CD4-positive, alpha-beta T cell treated with Interleukin-17A for 1 hour (primary cell): ENCODE measurements at places on chromosomes 3 and 15.

DNA sequence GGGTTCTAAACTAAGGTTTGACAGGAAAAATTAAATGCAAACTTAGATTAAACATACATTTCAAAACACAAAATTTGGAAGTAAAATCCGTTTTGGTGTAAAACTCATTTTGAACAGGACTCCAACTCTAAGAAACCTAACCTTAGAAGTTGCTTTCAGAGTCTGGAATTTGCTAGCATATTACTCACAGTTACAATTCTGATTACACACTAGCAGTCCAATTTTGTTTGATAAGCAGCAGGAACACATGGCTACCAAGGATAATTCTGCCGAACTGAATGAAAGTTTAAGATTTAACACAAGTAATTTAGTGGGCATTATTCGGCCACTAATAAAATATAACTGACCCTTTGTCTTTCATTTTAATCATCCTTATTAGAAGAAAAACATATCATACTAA lies 49.6 kb downstream of the FRMD5 start:
- no peak for DNase-seq

- peak; percentile 52 for DNase-seq
Measured at GRCh38 chr3:112498914-112499711, at the start of gene BTLA. BTLA (minus strand) TSS chr3:112499472; CDS start chr3:112499358, 114 bp downstream.

DNA sequence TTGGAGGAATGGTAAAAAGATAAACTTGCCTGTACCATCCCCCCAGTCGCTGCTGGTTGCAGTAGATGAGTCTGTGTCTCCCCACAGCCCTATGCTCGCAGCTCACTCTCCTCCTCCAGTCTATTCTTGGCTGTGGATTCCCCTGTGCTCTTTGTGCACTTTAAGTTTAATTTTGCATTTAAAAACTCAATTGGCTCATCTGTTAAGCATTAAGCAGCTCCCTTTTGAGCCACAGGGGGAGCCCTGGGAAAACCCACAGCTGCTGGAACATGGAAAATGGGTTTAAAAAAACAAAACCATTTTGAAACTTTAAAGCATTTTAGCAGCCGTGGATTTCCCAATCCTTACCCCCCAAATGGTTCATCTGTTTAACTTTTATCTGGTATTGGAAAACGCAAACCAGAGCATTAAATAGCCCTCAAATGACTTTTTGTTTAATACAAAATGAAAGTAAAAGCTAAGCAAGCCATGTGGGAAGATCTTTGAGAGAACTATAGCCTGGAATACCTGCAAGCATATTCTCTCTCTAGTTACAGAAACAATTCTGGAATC lies 536.9 kb downstream of the ZIC1 start:
- no peak for DNase-seq

DNA sequence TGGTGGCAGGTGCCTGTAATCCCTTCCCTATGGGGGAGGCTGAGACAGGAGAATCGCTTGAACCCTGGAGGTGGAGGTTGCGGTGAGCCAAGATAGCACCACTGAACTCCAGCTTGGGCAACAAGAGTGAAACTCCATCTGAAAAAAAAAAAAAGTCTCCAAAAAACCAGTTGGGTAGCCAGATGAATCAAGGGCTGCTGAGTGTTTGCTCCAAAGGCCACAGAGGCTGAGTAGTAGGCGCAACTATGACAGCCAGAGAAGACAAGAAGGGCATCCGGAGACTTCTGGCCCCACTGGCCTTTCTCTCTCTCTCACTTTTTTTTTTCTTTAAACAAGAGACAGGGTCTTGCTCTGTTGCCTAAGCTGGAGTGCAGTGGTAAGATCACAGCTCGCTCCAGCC lies 131.8 kb downstream of the SMAD6 start:
- DNase-seq: no peak

DNA sequence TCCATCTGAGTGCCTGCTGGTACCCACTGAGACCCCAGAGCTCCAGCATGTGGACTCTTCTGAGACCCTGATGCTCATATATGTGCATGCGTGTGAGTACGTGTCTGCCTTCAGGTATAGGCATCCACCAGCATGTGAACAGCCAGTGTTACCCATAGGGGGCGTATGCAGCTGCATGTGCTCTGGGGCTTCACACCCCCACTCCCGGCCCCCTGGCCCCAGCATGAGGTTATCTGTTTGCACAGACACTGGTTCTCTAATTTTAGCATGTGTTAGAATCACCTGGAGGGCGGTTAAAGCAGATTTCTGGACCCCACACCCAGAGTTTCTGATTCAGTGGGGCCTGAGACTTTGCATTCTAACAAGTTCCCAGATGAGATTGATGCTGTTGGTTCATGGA lies 824 bp upstream of the CILP start:
- DNase-seq: peak; percentile 43

DNA sequence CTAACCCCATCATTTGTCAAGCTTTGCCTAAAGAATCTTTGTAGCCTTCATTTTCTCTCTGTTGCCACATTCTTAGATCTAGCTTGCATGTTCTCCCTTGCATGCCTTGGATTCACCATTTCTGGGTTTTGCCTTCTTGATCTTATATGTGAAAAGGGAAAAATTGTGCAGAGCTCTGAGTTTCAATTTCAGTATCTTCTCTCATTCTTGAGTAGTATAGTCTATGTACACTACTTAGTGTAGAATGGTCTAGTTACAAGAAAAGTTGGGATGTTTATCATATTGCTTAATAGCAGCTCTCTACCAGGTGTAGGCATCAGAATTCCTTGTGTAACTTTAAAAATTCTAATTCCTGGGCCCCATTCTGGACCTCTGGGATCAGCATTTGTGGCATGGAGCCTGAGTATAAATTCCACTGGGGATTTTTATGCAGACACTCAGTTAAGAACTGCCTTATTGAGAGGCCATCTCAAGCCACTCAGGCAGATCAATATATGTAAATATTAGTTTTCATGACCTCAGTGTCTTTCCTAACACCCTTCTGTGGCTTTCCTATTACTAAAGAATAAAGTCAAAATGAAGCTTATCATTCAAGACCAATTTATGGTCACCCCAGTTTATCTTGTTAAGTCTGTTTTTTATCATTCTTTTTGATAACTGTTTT lies 23.4 kb downstream of the GTF2E1 start:
- DNase-seq: no peak

DNA sequence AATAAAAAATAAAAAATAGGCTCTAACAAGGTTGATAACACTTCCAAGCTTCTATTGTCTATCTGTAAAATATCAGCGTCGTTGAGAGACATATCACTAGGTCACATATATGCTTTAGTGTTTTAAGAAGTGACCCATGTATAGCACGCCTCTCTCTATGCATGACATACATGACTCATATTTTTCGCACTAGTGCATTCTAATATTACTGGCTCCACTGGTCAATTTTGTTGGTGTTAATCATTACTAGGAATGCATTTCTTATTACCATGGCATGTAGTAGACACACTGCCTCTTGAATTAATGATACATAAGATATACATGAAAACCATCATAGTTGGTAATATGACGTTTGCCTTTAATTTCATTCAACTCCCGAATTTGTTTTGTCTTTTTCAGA lies 203.1 kb downstream of the CHL1 start:
- DNase-seq: no peak

DNA sequence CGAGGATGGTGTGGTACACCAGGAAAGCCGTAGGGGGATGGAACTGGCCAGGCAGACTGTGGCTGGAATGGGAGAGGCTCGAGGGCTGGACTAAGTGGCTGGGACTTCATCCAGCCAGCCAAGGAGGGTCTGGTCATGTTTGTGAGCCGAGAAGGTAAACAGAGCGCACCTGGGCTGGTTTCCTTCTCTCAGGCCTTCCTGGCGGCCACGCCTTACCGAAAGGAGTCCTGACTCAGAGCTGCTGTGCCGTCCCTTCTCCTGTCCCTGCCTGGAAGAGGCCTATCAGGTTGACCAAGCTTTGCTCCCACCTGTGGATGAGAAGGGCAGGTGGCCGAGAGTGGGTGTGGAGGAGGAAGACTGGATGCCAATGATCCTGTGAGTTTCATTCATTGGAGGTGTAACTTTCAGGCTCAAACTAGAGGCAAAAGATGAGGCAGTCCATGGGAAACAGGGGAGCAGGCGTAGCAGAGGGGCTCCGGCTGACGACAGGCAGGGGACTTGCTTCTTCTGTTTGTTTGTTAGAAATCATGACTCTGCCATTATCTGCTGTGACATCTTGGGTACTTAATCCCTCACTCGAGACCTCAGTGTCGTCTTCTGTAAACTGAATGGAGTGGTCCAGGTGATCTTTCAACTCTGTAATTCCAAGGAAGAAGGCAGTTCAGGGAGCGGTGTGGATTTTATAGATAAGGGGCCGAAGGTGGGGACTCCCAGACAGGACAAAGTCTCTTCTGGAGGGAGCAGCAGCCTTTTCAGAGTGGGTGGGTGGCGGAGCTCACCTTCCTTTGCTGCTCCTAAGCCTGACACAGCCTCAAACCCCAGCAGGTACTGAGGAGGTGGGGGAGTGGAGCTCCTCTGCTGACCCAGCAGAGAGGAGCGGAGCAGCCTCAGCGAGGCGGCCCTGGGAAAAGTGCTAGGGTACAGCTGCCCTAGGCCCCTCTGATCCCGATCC lies 71.8 kb upstream of the GATM start:
- no peak for DNase-seq

GRCh38 chr3:193712938-193713337 lies 119.9 kb downstream of the OPA1 start:
- no peak for DNase-seq

DNA sequence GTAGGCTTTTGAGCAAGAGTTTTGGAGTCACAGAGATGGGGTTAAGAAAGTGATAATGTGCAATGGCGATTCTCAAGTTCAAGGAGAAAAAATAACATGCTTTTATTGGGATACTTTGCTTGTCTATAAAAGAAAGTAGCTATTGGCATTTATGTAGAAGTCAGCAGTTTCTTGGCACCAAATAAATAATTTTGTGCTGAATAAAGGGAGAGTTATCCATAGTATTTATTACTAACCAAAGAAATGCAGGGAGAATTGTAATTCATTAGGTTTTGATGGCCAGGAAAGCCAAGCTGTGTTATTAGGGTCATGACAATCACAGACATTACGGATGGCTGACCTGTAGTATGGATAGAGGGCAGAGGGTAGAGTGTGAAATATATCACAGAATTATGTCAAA lies 33.1 kb downstream of the BTD start:
- no peak for DNase-seq

DNA sequence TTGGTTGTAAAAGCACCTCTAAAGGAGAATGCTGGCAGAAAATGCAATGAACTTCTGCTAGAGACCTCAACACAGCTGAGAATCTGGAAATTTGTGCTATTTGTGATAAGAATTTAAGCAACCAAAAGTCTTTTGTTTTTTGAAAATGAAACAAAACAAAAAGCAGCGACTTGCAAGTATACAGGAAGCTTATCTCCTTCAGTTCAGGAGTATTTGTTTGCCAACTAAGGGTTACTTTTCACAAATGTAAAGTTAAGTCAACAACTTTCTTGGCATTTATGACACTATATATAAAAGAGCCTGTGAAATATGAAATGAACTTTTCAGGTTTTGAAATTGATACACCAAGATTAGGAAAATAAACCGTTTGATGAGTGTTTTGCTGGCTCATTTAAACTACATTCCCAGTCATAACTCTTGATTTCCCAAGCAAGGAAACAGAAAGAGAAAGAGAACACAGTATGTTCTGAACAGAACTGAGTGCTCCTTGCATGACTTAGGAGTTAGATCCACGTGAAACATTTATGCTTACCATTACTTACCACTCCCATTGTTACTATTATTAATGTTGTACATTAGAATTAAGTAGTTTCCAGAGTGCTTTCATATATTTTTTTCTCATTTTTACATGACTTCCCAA lies 92.3 kb upstream of the COL8A1 start:
- DNase-seq: no peak

- peak; percentile 70 for DNase-seq
Measured at GRCh38 chr3:194671511-194671899, 486 bp downstream of the LSG1 start.

DNA sequence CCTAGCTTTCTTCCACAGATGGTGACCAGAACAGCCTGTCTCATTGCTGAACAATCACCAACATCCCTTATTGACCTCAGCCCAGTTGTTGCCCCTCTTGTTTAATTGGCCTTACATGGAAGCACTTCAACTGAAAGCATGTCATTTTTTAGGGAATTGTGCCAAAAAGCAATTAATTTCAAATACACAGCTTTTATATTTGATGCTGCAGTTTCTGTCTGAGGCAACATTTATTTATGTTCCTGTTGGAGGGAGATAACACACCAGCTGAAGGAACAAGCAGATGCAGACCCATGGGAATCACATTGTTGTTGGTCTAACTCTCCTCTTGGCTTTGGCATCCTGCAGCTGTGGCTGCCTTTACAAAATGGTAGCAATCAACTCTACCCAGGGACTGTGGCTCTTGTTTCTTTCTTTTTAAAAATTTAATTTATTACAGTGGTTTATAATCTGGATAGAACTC lies 498.1 kb upstream of the RGMA start:
- no peak for DNase-seq

DNA sequence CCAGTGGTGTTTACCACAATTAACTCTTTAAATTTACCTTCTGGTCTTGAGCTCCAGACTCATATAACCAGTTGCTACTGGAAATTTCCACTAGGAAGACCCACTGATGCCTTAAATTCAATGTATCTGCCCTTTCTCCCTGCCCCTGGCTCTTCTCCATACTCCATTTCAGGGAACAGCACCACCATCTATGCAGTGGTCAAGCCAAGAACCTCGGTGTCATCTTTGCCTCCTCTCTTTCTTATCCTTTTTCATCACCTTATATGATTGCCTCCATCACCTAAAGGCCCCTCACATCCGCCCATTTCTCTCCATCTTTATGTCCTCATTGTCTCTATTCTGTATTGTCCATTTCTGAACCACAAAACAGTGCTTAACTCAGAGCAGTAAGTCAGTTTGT lies 20.7 kb upstream of the MFSD1 start:
- DNase-seq: no peak

DNA sequence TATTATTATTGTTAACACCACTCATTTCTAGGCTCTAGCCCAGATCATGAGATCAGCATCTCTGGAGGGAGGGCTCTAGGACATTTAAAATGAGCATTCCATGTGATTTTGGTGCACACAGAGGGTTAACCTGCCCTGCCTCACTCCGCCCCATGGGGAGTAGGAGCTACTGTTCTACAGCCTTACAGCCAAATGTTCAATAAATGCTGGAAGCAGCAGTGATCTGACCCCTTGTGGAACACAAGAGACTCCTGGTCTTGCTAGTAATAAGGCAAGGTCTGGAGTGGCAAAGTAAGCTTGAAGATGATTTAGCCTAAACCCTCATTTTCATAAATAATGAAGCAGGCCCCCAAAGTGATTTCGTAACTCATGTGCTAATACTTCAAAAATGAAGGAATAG lies 166.4 kb upstream of the EOMES start:
- DNase-seq: no peak

GRCh38 chr3:150747886-150748683 lies 14.9 kb downstream of the SIAH2 start:
- DNase-seq: no peak

DNA sequence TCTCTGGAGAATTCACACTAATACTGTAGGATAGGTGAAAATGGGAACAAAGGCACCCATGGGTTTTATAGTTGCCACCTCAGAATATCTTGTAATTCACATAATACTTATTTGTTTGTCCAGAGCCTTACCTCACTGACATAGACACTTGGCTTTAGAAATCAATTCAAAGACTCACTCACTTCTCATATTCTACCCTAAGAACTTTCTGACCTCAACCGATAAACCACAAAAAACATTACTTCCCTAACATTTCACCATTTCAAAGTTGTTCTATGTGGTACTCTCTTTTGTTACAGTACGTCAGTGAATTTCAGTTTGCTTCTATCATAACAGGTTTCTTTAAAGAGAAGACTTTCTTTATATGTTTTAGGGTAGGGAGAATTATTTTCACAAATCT lies 359.3 kb downstream of the IGSF11 start:
- DNase-seq: no peak

GRCh38 chr3:52237657-52238172 lies 1.2 kb downstream of the TWF2 start:
- DNase-seq: no peak

- no peak for DNase-seq
Measured at GRCh38 chr15:89864958-89865739, 28.6 kb downstream of the AP3S2 start.
